ENCODE measurements at places on chromosomes 2 and 18. TPM values are rescaled to one million over a fixed set of nuclear protein-coding genes. Genes with fewer than 3 reads are reported as not detected.
A peak's percentile ranks its signal among the peaks of the same experiment; 100 is the strongest.

Gene CCDC102B
- 9.7 TPM for total RNA-seq

Gene ANKRD53
- 0.63 TPM for total RNA-seq

DNA sequence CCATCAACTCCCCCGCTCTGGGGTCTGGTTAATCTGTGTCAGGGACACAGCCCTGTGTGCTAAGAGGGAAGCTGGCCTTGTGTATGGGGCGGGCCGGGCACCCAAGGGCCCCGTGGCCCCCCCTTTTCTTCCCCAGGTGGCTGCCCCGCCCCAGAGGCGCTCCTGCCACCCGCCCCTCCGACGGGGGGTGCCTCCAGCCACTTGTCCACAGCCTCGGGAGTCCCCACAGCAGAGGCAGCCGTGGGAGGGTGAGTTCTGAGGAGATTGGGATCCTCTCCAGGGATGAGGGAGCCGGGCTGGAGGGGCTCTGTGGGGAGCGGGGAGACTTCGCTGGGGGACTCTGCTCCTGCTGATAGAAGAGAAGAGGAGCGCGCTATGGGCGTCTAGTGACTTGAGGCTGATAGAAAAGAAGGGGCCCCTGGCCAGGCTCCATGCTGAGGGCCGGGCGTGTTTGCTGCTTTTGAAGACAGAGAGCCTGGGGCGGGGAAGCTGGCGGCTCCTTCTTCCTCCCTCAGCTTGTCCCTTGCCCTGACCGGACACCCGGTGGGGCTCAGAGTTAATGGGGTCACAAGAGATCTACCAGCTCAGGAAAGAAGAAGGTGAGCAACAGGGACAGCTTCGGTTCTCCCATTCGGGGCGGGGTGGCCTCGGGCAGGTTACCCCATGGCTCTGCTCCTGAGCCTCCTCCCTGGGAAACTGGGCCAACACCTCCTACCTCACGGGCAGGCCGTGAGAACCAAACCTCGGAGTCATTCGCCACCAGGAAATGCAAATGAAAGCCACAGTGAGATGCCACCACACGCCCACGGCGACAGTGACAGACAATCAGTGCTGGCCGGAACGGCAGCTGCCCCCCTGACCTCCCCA is 89.4 kb upstream of the TAF1B start:
- ATAC-seq: no peak

DNA sequence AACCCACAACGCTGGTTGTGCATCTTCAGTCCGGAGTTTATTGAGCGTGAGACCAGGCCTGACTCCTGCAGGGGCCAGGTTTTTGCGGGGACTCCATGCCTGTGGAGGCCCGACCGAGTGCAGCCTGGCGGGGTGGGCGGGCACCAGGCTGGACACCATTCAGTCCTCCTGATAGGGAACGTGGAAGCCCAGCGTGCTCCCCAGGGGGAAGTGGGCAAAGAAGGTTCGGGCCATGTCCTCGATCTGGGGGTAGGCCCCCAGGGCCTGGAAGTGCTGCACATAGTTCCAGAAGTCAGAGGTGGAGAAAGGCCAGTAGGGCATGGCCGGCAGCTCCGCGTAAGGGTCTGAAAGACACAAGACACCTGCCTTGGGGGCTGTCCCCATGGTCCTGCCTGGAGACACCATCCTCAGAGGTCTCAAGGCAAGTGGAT is 1.4 kb downstream of the OTOS start:
- ATAC-seq: no peak

- peak; percentile 52 for ATAC-seq
These were observed 142.3 kb upstream of the ITGA6 start for GRCh38 chr2:172285010-172285621.

GRCh38 chr2:27209621-27210401 is 2.0 kb upstream of the ATRAID start:
- no peak for ATAC-seq

DNA sequence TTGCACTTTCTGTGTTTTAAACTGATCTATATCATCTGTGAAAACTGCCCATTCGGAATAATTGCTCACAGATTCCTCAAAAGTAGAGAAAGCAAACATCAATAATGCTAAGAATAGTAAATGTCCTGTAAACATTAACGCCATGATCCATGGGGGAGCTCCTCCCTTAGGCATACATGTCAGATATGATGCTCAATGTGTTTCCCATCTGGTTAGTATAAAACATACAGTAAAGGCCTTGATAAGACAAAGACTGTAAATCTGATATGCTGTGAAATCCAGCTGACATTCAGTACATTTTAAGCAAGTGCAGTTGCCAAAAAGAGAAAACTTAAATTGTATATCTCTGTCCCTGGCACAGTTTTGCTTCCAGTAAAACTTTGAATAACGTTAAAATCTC is 2.1 kb downstream of the DSEL start:
- no peak for ATAC-seq

All from motor neuron (in vitro differentiated cells).